CD4-positive, alpha-beta T cell treated with Interleukin-12 subunit alpha and Interleukin-12 subunit beta, for 1 hour (primary cell): ENCODE measurements at places on chromosomes 1 and 21.

DNA sequence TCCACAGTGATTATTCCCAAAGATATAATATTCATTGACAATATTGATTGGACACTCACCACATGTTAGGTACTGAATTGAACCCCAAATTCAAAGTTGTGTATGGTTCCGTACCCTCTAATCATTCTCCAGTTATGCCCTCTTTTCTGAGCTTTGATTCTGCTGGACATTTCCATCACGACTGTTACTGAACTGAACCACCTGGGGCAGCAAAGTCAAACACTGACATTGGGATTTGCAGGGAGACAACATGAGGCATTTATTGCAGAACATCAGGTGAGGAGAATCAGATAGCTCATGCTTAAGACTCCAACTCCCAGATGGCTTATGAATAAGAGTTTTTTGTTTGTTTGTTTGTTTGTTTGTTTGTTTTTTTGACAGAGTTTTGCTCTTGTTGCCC, 420.9 kb downstream of the DISC1 start:
- no peak for DNase-seq

DNA sequence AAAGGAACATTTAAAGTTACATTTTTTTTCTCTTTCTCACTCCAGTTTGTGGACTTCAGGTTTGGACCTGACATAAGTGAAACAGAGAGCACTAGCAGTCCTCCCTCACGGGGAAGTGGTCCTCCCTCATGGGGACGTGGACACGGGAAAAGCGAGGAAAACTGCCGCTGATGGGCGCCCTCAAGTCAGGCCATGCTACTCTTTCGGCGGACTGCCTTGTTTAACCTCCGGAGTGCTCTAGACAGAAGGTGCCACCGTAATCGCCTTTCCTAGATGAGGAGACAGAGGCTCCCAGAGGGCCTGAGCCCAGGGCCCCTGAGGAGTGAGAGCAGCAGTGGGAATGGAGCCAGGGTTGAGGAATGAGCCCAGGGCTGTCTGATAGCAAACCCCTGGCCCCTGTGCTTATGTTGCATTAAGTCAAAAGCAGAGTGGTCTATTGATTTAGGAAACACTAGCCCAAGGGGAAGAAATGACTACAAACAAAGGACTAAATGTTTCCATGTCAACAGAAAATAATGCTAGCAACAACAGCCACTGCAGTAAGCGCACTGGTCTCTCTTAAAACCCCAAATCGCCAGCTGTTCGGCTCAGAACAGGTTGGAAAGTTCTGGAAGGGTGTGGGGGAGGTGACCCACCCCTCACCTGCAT, 84.1 kb downstream of the DMRTB1 start:
- DNase-seq: no peak

DNA sequence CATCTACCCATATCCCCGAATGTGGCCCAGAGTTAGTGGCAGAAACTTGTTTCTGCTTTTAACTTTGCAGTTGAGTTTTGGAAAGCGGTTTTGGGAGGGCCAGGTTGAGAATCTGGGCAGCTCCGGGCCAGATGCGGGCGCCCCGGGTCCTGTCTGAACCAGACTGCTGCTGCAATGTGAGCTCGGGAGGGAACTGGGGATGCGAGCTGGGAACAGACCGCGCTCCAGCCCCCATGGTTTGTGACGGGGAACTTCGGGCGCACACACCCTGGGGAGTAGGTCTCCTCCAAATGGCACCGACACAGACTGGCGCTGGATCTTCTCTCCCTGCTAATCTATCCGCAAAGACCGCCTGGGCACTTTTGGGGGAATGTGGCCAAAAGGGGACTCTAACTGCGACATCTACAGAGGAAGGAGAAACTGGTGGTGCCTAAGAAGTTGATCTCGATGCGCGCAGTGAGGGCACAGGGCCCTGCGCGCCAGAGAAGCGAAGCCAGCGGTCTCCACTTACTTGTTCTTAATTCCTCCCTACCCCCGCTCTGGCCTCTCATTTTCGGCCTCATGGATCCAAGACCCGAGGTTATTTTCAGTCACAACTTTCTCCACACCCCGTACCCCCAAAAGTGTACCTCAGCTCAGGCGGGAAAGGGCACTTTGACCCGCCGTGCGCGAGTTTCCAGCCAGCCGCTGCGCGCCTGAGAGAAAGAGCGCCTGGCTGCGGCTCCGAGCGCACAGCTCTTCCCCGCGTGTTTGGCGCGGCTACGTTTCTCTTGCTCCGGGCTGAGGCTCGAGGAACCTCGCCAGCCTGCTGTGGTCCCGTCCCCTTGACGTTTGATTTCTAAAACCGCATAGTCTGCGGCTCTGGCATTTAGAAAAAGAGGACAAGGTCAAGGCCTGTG, 411.0 kb upstream of the ESRRG start:
- no peak for DNase-seq

GRCh38 chr1:217542837-217543236, 88.1 kb downstream of the GPATCH2 start:
- DNase-seq: no peak

GRCh38 chr1:58783090-58783992, 506 bp downstream of the JUN start:
- DNase-seq: peak; percentile 64

- DNase-seq: no peak
Observed at GRCh38 chr1:7247158-7247557, 461.9 kb downstream of the CAMTA1 start.

DNA sequence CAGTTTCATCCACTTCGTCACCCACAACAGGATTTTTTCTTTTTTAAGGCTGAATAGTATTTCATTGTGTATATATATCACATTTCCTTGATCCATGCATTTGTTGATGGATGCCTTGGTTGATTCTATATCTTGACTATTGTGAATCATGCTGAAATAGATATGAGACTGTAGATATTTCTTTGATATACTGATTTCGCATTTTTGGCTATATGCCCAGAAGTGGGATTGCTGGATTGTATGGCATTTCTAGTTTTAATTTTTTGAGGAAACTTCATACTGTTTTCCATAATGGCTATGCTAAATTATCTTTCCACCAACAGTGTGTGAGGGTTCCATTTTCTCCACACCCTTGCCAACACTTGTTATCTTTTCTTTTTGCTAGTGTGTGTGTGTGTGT, 5.0 kb downstream of the GUCA2B start:
- DNase-seq: no peak

GRCh38 chr1:52916241-52916975, 5.1 kb downstream of the ECHDC2 start:
- DNase-seq: no peak

DNA sequence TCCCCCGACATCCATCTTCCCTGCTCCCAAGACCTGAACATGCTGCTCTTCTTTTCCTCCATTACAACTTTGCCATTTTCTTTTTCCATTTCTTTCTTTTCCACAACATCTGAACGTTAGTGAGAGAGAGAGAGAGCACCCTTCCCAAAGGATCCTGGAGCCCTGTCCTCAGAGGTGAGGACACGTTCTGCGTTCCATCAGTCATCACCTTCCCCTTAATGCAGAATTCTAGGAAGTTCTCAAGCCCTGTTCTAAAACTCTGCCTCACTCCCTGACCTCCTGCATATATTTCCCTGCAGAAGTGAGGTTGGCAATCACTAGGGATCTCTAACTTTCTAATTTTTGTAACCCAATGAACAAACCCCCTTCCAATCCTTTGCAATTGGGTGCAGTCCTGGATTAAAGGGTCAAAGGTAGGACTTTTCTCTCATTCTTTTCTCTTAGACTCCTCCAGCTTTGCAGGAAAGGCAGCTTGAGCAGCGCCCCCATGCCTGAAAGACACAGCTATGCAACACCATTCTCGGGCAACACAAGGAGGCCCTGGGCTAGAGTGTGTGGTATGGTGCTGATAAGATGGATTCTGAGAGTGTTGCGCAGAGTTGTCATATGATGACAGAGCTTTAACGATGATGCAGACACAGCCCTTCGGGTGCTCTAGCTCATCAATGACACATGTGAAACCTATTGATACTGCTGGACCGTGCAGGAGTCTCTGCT, 59.2 kb upstream of the TNR start:
- DNase-seq: no peak

DNA sequence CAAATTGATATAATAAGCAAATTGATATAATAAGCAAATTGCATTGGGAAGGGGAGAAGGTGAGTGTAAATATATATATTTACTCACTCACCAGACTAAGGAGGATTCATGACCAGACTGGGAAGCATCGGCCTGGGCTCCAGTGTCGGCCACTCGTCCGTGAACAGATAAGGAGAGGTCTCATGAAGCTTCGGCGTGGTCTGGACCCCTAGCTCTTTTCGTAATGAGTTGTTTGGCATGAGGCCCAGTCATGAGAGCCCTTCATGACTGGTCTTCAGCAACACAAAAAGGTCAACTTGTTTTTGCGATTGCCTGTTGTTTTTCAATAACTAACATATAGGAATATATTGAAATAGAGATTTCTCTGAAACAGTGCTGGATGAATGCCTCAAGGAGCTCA, 222.9 kb upstream of the KCNK2 start:
- no peak for DNase-seq

DNA sequence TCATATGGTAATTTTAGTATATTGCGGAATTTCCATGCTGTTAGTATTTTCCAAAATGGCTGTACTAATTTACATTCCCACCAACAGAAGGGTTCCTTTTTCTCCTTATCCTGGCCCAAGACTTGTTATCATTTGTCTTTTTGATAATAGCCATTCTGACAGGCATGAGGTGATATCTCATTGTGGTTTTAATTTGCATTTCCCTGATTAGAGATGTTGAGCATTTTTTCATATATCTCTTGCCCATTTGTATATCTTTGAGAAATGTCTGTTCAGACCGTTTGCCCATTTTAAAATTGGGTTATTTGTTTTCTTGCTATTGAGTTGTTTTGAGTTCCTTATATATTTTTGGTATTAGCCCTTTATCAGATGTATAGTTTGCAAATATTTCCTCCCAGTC, 14.0 kb downstream of the CAPZA1 start:
- no peak for DNase-seq

GRCh38 chr1:222081859-222082258, 340.0 kb upstream of the DUSP10 start:
- no peak for DNase-seq

DNA sequence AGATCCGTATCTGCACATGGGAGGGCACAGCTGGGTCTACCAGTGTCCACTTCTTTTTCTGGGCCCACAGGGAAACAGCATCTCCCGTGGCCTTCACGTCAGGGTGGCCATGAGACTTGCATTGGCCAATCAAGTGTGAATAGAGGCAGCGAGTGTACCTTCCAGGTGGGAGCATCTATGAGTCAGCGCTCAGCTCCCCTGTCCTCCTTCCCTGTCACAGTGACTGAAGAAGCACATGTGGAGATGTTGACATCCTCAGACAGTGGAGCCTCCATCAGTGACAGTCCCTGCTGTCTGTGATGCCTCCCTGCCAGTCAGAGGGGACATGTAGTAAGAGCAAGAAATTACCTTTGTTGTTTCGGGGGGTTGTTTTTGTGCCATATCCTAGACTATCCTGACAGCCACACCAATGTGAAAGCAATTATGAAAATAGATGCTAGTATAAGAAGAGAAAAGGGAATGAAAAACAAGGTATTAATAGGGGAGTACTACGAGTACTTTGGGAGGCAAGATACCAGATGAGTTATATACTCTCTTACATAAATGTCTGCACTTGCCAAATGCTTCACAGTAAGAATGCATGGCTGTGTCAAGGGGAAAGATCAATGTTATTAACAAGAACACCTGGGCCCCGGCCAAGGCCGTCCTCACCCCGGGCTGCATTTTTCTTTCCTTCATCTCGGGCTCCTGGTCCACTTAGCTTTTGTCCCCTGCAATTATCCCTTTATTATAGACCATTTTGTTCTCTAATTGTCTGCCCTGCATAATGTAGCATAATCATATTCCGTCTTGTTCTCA, 86.0 kb downstream of the MATN1 start:
- DNase-seq: no peak

DNA sequence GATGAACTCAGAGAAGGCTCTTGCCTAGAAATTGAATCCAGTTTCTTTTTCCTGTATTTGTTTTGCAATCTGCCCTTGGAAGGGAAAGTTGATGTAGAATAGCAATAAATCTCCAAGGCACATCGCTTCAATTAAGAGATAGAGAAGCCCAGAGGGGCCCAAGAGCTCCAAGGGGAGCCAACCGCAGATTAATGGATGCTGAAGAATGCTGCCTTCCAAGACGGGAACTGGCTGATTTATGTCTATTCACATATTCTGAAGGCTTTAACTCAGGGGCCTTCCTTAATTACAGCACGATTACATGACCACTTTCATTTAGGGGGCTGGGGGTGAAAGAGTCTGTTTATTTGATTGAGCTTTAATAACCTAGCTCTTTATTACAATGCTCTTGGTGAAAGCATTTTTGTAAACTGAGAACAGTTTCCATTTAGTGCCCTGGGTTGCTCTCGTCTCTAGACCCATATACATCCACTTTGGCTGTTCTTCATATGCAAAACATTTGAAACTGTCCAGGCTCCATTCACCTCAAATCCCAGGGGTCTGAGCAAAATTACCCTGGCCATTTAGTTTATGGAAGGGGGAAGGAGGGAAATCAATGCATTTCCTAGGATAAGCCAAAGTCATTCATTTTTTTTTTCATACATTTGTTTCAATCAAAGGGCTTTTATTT, 87.4 kb upstream of the CLDN14 start:
- no peak for DNase-seq

DNA sequence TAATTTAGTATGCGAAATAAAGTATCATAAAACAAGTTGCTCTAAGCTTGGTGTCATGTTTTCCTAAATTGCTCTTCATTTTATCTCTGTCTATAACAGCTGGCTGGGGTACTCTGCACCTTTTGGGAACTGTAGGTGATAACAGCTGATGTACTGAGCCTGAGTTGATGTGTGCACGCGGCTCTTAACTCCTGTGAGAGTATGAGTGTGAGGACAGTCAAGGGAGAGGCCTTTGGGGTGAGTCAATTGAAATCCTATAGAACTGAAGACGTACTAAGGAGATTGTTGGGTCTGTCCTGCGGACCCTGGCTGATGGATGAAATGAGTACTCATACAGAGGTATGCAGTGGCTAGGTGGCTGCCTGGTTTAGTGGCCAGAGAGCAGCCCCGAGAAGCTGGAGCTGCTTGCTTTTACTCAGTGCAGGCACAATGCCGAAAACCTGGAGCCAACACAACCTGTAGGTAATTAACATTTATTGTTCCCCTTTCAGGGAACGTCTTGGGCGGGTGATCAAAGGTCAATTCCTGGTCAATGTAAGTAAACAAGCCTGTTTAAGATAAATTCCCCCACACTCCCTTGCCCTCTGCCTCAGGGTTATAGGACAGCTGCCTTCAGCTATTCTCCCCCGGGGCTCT, 188.5 kb downstream of the PRDM2 start:
- DNase-seq: no peak

DNA sequence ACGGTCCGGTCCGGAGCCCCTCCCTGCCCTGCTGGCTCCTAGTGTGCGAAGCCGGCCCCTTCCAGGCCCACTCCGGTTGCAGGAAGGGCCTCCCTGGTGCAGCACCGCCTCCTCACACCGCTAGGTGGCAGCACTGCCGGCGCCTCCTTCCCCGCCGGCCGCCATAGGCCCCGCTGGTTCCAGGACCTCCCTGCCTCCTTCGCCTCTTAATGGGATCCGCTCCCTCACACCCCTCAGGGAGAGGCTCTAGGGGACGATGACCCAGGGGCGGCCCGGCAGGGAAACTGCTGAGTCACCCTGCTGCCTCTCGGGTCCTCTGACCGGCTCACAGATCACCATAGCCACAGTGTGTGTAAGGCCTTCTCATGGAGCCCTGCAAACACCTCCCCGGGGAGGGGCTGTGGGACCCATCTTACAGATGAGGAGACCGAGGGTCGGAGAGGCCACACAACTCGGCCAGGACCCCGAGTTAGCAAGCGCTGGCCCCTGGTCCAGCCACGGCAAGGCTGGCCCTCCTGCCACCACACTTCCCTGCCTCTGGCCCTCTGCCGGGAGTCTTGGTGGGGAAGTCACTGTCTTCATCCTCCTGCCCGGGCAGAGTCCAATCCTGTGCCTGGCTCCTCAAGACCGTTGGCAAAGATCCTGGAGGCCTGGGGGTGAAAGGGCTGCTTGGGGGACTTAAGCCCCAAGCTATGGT, 1.6 kb upstream of the AJAP1 start:
- DNase-seq: peak; percentile 50
